Activated naive CD4-positive, alpha-beta T cell (primary cell): ENCODE measurements at places on chromosomes 2 and 18.

- DNase-seq = no peak
These were observed 446 bp upstream of the EFHD1 start for GRCh38 chr2:232632904-232633412.

DNA sequence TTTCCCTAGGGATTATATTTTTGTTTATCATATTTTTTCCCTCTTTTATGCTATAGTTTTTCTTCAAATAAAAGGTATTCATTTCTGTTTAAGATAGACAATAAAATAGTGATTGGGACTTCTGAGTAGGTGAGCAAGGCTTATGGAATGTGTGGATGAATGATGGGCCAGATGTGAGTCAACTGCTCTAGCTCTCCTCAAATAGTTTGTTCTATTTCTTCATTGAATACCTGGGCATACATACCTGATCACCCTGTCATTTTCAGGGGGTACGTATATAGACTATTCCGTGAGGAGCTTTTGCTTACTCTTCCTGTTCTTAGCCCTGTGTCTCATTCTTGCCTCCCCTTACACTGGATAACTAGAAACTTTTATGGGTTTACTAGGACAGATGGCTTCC lies 41.9 kb downstream of the BABAM2 start:
- no peak for DNase-seq

DNA sequence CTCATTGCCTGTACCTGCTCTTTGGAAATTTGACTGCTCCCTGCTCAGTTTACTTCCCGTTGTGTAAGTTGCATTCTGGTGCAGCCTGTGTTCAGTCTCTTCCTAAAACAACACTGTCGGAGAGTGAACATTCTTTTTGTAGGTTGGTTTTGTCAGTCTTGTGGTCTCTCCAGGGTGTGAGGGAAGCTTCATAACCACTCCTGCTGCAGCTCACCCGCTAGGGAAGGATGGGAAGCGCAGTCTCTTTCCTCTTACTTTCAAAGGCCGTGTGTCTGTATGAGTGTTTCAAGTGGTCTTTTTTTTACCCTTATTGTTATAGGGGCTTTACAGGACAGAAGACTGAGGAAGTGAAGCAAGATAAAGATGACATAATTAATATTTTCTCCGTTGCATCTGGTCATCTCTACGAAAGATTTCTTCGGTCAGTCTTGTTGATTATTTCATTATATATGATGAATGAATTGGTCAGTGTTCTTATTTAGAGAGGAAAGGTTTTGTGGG lies 87.2 kb downstream of the UGGT1 start:
- DNase-seq = no peak

DNA sequence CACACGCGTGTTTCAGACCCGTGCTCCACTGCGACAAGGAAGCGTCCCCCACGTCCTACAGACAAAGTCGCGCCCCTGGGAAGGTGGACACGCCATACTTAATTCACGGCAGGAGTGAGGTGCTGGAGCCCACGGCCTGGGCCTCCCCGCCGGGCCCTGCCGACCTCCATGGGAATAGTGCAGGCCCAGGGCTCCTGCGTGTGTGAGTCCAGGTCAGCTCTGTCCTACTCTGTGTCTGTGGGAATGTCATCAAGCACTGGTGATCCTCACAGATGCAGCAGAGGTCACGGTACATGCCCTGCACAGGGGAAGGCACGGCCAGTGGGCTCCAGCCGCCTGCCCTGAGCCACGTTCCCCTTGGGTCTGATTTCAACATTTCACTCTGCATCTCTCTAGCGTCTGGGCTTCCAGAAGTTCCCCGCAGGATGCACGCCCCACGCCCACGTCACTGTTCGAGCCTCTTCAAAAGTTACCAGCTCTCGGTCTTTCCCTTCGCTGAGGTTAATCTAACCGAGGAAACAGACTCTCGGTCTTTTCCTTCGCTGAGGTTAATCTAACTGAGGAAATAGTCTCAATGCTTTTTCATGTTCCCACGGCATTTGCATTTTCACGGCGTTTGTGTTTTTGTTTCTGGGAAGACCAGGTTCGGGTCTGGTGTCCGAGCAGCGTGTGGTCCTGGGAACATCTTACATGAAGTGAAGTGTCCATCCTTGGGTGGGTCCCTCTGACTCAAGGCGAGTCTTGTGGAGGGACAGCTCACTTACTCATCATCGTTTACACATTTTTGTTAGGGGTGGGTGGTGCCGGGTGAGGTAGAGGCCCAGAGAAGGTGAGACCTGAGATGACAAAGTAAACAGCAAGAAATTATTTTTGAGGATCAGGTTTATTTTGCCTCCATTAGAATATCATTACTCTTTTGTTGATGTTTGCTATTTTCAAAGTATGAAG lies 157.3 kb upstream of the ALKAL2 start:
- DNase-seq = no peak

DNA sequence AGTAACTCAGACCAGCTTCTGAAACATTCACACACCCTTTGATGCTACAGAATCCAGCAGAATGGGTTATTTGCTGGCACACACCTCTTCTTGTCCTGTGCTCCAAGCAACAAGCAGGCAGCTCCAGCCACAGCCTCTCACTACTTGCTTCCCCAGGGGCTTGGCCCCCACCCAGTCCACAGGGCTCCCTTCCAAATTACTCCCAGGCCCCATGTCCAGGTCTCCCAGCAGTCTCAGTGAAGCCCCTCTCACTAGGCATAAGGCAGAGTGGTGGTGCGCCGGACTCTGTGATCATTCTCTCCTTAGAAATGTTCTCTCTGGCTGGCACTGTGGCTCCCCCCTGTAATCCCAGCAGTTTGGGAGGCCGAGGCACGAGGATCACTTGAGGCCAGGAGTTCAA lies 25.9 kb downstream of the ITM2C start:
- DNase-seq = no peak

DNA sequence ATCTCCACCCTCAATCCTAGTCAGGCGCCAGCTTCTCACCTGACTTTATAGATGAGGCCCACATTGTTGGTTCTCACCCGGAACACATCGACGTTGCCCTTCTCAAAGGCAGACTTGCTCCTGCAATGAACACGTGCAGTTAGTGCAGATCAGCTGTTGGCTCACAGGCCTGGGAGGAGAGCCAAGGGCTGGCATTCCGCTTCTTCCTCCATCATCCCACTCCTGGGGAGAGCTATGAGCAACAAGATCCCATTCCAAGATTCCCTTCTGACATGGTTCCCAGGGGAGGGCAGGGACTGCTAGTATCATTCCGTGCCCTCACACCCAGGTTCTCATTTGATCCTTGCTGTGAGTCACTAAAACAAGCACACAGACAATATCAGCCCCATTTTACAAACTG lies 15.1 kb downstream of the LOXHD1 start:
- no peak for DNase-seq

GRCh38 chr2:73870084-73870483 lies 22.7 kb upstream of the ACTG2 start:
- no peak for DNase-seq

- DNase-seq = no peak
These were observed 150.7 kb downstream of the THADA start for GRCh38 chr2:43444989-43445645.
